ENCODE measurements at places on chromosomes 7 and 10.

- no peak for DNase-seq
These were observed 112.7 kb downstream of the CCNY start for GRCh38 chr10:35448687-35449662.

- DNase-seq, result no peak
These were observed 21.1 kb downstream of the GATA3 start for GRCh38 chr10:8075282-8076260.

DNA sequence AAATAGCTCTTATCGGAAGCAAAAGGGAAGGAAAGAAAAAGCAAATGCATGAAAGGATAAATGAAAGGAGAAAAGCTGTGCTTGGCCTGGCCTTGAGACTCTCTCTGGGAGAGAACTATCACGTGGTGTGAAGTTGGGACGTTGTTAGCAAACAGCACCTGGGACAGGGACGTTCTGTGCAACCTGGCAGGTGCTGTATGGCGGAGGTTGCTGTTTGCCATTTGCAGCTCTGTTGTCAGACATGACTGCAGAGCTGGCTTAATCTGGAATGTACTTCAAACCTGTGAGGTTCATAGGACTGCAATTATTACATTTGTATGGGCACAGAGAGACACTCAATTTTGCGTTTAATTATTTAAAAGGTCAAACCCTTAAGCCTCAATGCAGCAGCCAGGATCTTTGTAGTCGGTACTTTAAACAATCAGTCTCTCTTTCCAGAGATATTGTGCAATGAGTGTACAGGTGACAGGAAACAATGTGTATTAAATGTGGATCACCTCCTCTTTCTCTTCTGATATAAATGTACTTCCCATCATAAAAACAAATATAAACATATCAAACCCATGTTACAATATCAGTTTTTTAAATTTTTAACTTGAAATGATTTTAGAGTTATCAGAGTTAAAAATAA lies 800.5 kb upstream of the KCND2 start:
- no peak for DNase-seq

GRCh38 chr10:128932071-128932820 lies 534.8 kb upstream of the MGMT start:
- no peak for DNase-seq

DNA sequence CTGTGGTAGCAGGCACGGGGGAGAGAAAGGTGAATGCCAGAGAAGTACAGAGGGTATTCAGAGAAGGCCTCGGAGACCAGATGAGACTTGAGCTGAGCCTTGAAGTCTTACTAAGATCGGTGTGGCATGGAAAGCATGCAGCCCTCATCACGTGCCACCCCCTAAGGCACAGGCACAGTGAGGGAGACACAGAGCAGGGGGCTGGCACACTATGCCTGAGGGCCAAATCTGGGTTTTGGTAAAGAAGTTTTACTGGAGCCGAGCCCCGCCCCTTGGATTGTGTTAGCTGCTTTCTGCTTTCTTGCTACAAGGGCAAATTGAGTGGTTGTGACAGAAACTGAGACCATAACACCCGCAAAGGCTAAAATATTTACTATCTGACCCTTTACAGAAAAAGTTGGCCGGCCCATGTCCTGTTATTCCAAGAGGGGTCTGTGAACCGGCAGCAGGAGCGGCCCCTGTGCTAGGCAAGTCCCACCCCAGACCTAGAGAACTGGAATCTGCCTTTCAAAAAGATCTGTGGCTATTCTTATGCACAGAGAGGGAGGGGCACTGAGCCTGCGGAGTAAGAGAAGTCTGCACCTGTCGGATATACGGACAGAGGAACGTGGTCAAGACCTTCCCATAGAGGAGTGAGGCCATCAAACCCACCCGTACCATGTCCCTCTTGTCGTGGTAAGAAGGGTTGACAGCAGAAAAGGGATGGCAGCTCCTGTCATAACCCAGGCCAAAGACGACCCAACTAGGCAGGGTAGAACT lies 109.3 kb upstream of the RHEB start:
- no peak for DNase-seq

GRCh38 chr10:30188101-30188500 lies 128.7 kb upstream of the JCAD start:
- no peak for DNase-seq

- DNase-seq, result no peak
These were observed 16.0 kb downstream of the DENND2A start for GRCh38 chr7:140624392-140625191.

DNA sequence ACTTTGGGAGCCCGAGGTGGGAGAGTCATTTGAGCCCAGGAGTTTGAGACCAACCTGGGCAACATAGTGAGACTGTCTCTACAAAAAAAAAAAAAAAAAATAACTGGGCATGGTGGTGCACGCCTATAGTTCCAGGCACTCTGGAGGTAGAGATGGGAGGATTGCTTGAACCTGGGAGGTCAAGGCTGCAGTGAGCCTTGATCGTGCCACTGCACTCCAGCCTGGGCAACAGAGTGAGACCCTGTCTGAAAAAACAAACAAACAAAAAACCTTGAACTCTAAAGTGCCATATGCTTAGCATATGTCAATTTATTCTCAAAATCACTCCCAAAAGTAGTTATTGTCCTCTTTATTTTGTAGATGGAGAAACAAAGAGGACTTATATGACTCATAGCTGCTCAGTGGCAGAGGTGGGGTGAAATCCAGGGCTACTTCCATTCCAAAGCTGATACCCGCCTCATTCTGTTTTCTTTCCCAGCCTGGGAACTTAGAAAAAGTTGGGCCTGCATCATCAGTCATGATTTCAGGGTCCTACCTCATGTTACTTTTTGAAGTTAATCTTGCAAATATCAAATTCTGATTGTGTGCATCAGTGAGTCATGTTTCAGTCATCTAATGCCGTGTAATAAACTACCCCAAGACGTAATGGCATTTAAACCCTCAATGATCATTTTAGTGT lies 13.3 kb downstream of the DHTKD1 start:
- no peak for DNase-seq

- no peak for DNase-seq
These were observed 68.4 kb downstream of the ABCC2 start for GRCh38 chr10:99850767-99851340.

GRCh38 chr7:77893813-77894212 lies 95.2 kb downstream of the PHTF2 start:
- DNase-seq, result no peak

DNA sequence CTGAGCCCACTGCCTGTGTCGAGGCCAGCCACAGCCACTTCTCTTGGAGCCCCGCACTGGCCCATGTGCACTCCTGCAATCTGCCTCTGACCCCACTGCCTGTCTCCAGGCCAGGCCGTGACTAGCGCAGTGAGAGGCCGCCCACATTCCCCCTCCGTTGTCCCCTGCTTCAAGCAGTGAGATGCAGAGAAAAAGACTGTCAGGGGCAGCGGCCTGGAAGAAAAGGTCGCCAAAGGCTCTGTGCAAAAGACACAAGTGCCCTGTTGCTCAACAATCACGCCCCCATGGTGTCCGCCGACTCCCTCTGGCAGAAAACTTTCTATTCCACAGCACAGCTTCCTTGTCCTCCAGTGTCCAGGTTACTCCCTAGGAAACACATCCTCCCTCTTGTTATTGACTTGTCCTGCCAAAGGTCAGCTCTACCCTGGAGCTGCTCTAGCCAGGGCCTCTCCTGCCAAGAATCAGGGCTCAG lies 9.9 kb downstream of the FAM131B start:
- DNase-seq, result no peak

GRCh38 chr10:6297951-6298381 lies 95.2 kb downstream of the PFKFB3 start:
- no peak for DNase-seq

DNA sequence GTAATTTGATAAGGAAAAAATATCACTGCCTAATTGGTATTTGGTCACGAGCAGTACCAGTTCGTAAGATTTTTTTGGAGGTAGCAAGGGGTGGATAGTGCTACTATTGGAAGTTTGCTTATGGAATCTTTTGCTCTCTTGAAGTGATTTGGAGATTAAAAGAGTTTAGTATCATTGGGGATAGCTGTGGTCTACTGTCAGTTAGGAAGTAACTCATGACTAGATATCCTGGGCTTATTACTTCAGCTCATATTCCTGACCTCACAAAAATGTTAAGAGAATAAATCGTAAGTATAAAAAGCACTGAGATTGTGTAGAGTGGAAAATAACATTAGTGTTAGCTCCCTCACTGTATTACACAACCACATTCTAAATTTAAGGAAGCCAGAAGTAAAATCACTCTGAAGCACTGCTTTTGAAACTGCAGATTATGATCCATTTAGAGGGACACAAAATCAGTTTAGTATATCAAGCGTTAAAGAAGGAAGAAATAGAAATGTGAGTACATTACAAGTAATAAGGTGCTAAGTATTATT lies 22.6 kb downstream of the SGPL1 start:
- DNase-seq, result no peak

DNA sequence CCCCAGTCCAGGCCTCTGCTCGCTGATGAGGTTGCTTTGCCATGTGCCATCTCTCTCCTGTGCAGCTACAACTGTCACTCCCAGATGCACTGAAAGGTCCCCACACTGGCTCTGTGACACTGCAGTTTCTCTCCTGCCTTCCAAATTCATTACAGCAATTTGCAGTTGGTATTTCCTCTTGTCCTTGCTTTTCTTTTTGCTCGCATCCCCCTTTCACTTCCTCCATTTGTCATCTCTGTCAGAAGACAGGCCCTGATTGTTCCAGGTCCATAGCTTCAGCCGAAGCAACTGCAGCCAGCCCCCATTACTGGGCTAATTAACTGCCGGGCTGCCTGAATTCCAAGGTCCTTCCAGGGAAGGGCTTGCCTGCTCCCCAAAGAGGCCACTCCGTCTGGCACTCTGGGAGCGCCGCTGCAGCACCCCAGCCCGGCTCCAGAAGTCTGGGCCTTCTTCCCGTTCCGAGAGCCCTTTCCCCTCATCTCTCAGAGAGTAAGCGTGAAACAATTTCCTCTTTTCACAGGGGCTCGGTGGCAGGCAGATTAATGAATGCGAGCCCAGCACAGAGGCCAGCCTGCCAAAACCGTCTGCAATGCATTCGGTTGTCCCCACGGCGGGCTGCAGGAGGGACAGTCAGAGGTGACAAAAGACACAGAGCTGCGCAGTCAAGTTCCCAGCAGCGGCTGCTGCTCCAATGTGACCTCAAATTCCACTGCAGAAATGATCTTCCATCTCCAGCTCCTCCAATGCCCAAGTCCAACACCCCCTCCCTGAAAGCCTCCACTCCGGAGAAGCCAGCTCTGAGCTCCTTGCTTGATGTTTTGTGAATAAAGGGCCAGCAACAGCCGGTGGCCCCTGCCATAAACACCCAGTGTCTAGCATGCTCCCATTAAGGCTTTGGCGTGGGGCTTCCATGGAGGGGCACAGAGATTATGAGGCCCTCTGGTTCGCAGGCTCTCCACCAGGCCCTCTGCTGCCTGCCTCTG lies 279.4 kb upstream of the HABP2 start:
- no peak for DNase-seq

DNA sequence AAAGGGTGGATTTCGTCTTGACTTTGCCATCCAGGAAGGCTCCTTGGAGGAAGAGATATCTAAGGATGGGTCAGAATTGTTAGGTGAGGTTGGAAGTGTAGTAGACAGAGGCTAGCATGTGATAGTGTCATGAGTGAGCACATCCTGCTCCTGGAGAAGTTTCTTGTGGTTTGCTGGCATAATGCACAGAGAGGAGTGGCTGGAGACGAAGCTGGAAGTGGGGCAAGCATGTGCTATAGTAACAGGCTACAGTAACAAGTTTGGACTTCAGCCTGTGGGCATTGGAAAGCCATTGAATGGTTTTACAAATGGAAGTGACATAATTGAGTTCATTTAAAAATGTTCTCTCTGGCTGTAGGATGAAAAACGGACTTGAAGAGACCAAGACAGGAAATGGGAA lies 175.6 kb upstream of the VWC2 start:
- DNase-seq, result no peak

GRCh38 chr10:35612385-35613106 lies 7.4 kb downstream of the GJD4 start:
- no peak for DNase-seq

- DNase-seq, result no peak
These were observed 152.6 kb downstream of the RAPGEF5 start for GRCh38 chr7:22204312-22204711.

GRCh38 chr10:94279835-94280709 lies 82.7 kb downstream of the NOC3L start:
- peak; percentile 38 for DNase-seq

DNA sequence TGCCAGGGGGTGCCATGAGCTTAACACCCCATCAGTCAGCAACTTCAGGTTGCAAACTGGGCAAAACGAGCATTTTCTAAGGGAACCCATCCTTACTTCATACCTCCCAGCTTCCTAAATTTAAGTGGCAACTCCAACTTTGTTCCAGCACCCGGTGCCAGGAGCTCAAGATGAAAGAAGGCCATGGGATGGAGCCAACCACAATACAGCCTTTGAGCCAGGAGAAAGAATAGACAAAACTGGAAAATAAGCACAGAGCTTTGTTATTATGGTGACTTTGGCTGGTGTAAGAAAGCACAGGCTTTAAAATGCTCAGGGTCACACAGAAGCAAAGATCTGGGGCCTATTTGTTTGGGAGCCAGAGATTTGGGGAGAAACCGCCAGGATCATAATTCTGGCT lies 388.7 kb upstream of the MGMT start:
- DNase-seq, result no peak

GRCh38 chr7:102843850-102844249 lies 69.0 kb upstream of the LRRC17 start:
- DNase-seq, result peak; percentile 38

GRCh38 chr7:17422966-17423365 lies 124.5 kb downstream of the AHR start:
- no peak for DNase-seq

DNA sequence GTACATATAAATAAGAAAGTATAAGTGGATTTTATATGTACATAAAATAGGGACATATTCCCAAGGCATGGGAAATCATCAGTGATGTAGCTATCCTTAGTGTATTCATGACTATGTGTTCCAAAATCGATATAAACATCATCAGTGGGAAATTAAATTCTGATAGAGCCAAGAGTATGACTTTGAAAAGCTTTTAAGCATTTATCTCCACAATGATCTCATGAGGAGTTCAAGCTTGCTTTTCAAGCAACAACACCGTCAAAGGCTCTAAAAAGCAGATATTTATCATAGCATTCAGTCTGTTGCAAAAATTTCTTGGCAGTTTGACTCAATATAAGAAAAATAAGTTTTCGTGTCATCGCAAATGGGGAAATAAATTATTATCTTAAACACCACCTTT lies 14.5 kb upstream of the NEBL start:
- DNase-seq, result no peak

- DNase-seq, result no peak
These were observed 6.9 kb downstream of the PRKAR2B start for GRCh38 chr7:107051376-107051775.

DNA sequence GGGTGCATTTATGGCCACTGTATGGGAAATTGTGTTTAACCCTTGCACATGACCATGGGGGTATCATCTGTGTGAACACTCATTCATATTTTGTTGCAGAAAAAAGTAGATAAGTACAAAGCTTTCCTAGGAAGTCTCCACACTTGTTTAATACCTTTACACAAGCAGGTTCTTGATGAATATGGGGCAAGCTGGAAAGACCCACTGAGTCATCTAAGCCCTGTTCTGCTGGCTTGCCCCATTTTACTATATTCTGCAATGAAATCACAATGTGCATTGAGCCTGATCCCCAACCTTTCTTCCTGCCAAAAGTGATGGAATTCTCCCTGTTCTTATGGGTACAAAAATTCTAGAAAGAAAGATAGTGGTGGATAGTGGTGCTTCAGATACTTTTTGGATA lies 99.8 kb downstream of the CCDC71L start:
- DNase-seq, result no peak
